ENCODE measurements at places on chromosomes 1 and 21.

DNA sequence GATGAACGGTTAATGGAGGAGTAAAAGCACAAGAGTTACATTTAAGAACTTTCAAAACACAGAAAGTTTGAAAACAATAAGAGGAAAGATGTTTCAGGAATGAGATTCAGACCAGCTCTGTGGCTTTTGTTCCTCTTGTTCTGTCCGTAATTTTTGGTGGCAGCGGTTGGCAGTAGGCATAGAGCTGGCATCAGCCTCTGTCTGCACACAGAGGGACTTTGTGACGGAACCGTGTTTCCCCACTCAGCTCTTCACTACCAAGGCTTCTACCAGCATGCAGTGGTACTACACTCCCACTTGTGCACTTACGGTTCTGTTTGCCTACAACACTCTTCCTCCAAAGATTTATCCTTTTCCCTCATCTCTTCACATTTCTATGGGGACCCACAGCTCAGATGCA is 212.8 kb downstream of the DSCAM start:
- DNase-seq = no peak

DNA sequence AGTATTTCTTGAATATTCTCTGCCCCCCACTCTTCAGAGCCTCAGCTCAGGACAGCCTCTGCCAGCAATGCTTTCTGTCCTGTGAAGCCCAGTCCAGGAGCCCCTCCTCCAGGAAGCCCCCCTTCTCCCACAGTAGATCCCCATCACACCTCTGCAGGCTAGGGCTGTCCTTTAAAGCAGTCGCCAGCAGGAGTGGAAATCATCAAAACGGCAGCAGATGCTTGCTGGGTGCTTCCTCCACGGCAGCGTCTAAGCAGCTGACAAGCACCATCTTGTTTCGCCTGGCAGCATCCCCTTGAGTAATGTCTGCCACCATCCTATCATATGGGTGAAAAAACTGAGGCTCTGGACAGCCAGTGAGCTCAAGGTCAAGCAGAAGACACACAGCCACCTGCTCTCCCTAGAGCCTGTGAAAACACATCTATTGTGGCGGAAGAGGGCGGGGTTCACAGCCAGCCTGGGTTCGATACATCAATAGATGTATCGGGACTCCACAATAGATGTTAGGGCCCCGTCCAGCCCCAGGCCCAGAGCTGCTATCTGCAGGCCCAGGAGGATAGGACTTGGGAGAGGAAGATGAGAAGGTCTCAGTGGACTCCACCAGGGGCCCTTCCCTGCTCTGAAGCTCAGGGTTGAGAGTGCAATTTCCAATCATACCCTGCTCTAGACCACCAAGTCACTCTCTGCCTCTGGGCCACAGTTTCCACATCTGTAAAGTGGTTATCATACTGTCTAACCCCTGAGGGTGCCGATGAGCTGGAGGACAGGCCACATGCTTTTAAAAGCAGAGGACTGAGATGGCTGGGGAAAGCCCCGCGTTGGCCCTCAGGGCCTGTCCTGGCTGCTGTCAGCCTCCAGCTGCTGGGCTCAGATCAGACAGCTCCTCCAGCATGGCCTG is 17.5 kb downstream of the RUNX3 start:
- no peak for DNase-seq

GRCh38 chr1:160628799-160629263 is 18.0 kb downstream of the SLAMF1 start:
- no peak for DNase-seq

DNA sequence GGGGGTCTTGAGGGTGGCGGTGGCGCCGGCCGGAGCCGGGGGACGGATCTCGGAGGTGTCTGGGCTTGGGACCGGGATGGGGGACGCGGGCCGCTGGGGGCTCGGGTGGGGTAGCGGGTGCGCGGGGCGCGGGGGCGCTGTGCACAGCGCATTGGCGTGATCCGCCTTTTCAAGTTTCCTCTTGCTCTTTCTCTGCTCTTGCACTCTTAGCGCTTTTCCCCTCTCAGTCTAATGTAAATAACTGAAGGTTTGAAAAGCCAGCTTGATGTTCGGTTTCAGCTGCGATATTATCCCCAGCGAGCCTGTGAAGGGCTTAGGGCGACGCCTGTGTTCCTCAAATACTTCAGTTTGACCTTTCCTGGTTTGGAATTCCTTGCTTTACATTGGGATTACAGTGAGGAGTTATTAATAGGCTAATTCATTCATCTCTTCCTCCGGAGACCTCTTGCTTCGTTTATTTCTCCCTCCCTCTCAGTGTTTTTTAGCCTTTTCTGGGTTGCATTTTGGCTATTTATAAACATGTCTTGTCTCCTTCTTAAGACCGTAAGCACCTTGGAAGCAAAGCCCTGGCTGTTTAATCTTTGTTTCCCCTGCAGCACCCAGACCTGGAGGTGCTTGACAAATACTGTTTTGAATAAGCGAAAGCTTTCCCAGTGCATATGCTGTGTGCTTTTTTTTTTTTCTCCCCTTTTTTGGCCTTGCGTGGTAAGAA is 693 bp downstream of the RAB4A start:
- DNase-seq = no peak

Data from fibroblast of skin of left quadriceps (primary cell).